Type B pancreatic cell (in vitro differentiated cells): ENCODE measurements at places on chromosomes 5 and 9.

- no peaks in the 10 kb centered on the region for H3K36me3 ChIP-seq
- no peak overlapping the region for H3K27ac ChIP-seq
- H3K4me1 ChIP-seq: no peaks in the 10 kb centered on the region
- DNase-seq: no peak
- no peaks in the 10 kb centered on the region for H3K27me3 ChIP-seq
Measured at GRCh38 chr9:107158321-107158720, 124.8 kb upstream of the RAD23B start.

- no peak overlapping the region for H3K4me3 ChIP-seq
- H3K36me3 ChIP-seq: no peaks in the 10 kb centered on the region
- H3K27ac ChIP-seq: no peak overlapping the region
- H3K27me3 ChIP-seq: no peaks in the 10 kb centered on the region
- no peaks in the 10 kb centered on the region for H3K4me1 ChIP-seq
Measured at GRCh38 chr5:92222449-92222848, 839.3 kb upstream of the ARRDC3 start.

DNA sequence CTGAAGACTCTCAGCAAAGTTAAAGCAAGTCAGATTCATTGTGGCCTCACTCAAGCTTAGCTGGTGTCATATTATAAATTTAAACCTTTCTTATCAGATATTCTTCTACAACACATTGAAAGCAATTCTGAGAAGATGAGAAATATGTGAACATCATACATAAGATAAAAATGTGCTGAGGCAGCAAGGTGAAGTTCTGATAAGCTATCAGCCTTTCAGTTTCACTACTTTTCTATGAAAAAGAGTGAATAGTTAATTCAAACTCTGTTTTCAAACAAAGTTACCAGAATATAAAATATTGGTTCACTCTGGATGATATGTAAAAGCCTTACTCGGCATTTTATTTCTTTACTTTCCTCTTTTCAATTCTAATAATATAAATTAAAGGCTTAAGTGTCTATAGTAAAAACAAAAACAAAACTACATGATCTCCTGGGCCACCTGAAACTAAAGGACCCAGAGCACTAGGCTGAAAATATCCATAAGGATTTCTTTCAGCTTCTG is 824.4 kb downstream of the MTRR start:
- H3K4me3 ChIP-seq: no peak overlapping the region
- H3K36me3 ChIP-seq: no peaks in the 10 kb centered on the region
- peaks cover 5% of the 10 kb centered on the region for H3K27me3 ChIP-seq
- no peaks in the 10 kb centered on the region for H3K4me1 ChIP-seq
- no peak overlapping the region for H3K27ac ChIP-seq
- DNase-seq: no peak

- no peak overlapping the region for H3K27ac ChIP-seq
- no peaks in the 10 kb centered on the region for H3K36me3 ChIP-seq
- H3K4me1 ChIP-seq: peaks cover 5% of the 10 kb centered on the region
- peaks cover 13% of the 10 kb centered on the region for H3K27me3 ChIP-seq
- no peak for DNase-seq
Measured at GRCh38 chr5:136236479-136237083, 43.6 kb upstream of the SMIM32 start.

DNA sequence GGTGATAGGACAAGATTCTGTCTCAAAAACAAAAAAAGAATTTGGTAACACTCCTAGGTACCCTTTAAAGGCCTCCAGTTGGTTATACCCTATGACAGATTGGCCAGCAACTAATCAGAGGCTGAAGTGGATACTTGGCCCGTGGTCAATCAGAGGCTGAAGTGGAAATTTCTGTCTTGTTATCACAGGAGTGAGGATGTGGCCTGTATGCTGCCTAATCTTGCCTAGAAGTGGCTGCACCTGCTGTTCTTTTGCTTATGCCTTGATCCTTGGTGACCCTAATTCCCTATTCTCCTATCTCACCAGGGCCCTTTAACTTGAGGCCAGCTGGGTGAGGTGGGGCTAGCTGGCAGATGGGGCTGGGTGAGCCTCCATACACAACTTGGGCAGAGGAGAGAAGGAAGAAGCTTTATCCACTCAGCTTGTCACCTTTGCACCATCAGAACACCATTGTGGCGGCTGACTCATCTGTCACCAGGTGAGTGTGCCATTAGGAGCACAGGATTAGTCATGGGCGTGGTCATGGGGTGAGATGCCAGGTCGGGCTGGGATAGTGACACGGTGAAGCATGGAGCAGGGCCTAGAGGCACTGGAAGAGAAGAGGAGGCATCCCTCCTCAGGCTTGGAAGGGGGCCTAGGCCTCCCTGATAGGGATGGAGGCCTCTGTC is 41.5 kb downstream of the SAR1B start:
- peak overlapping the region; percentile 21 for H3K27ac ChIP-seq
- no peaks in the 10 kb centered on the region for H3K36me3 ChIP-seq
- H3K4me3 ChIP-seq: no peak overlapping the region
- H3K27me3 ChIP-seq: no peaks in the 10 kb centered on the region
